ENCODE measurements at places on chromosomes 6 and 20. TPM values are rescaled to one million over a fixed set of nuclear protein-coding genes. Genes with fewer than 3 reads are reported as not detected.

The CNBD2 gene
- total RNA-seq: 4.7 TPM

The CTCFL gene
- total RNA-seq: 0.10 TPM

The DSP gene
- total RNA-seq: 0.36 TPM

The PPP1R3G gene
- 0.10 TPM for total RNA-seq

The ID4 gene
- not detected for total RNA-seq

The HLA-DPB1 gene
- total RNA-seq: 481 TPM

The TMC2 gene
- not detected for total RNA-seq

The HCK gene
- 20.1 TPM for total RNA-seq

The GSTA2 gene
- not detected for total RNA-seq

The DLK2 gene
- 0.38 TPM for total RNA-seq

The TUBB2B gene
- total RNA-seq: 55.4 TPM

The KCNG1 gene
- not detected for total RNA-seq

The SUMO4 gene
- total RNA-seq: 2.1 TPM
